ENCODE measurements at places on chromosomes 11 and 22.
A peak's percentile ranks its signal among the peaks of the same experiment; 100 is the strongest.

- DNase-seq, result no peak
Measured at GRCh38 chr11:111348147-111348546, 30.9 kb downstream of the POU2AF1 start.

DNA sequence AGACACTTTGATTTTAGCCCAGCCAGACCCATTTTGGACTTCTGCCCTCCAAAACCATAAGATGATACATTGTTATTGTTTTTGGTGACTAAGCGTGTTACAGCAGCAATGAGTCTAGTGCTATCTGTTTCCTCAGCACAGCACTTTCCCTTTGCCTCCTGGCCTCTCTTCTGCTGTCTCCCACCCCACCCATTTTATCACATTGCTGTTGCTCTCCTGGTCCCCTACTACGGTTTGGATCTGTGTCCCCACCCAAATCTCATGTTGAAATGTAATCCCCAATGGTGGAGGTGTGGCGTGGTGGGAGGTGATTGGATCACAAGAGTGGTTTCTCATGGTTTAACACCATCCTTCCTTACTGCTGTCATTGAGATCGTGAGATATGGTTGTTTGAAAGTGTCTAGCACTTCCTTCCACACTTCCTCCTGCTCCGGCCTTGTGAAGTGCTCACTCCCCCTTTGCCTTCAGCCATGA is 59.8 kb upstream of the CD82 start:
- no peak for DNase-seq

- DNase-seq, result no peak
Measured at GRCh38 chr22:22450343-22450839, 58.2 kb downstream of the ZNF280B start.

DNA sequence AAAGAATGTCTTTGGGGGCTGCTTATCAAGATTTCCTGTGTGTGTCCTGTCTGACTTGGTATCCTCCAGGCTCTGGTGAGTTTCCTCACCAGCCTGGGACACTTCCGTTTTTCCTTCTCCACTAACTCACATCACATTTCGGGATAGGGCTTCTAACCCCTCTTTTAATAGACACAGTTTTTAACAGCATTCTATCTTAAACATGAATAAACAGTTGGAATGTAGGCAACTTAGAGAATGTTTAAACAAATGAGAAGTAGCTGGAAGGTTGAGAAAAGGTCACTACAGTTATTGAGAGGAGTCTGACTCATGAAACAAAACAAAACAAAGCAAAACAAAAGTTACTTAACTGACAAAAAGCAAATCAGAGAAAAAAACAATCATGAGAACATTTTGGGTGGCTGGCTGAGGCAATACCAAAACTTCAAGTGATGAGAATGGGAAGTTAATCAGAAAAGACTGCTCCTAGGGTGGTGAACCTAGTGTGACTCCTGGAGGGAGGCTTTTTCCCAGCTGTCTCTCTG is 64.7 kb upstream of the CTSC start:
- no peak for DNase-seq

GRCh38 chr11:113778111-113778910 is 1.3 kb upstream of the CLDN25 start:
- no peak for DNase-seq

DNA sequence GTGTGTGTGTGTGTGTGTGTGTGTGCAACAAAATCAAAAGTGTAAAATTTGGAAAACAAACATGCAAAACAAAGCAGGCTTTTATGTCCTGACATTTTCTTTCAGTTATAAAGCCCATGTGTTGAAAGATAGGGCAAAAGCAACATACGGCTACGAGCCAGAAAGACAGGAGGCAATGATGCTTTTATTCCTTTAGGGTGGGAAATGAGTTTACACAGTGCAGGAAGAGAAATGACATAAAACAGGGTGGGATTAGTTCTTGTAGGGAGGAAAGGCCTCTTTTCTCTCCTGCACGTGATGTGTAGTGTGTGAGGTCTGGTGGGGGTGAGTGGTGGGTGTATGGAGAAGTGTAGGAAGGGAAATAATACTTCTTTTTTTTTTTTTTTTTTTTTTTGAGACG is 29.4 kb downstream of the IL18 start:
- DNase-seq, result no peak

- DNase-seq, result no peak
Measured at GRCh38 chr11:68727783-68728182, 23.5 kb downstream of the TESMIN start.

- no peak for DNase-seq
Measured at GRCh38 chr22:32920032-32920628, 118.6 kb downstream of the TIMP3 start.

DNA sequence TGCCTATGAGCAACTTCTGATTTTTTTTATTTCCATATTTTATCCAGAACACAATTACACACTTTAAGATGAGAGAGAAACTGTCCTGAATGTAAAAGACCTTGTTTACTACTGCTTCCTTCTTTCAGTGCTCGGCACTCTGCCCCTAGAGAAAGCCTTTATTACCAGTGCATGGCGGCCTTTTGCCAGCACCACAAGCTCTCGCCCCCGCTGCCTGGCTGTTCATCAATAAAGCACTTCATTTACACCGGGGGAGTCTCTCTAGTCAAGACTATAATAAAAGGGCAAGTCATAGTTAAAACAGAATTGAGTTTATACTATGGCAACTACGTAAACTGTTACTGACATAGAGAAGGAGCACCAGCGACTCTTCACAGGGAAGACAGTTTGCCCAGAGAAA is 259.5 kb downstream of the CADM1 start:
- no peak for DNase-seq

- DNase-seq, result no peak
Measured at GRCh38 chr11:13852481-13852880, 110.0 kb upstream of the SPON1 start.

DNA sequence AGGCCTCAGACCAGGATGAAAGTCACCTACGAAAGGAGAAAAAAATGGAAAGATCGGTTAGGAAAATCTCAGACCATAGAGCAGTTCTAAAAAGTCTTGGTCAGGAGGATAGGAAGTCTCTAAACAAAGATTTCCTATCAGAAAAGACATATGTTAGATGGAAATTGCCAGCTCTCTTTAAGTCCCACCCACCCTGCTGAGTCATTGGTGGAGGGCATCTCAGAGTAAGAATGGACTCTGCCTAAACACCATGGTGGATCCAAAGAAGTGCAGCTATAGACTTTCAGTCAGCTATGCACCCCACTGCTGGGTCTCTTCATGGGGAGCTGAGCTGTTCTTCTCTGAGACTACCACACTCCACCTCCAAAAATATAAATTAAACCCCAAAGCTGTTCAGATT is 3.7 kb downstream of the OR8B2 start:
- no peak for DNase-seq

GRCh38 chr11:30431127-30431814 is 108.4 kb downstream of the ARL14EP start:
- no peak for DNase-seq

GRCh38 chr11:118705791-118706545 is 26.5 kb upstream of the TREH start:
- DNase-seq, result peak; percentile 38

GRCh38 chr22:31957970-31958594 is 13.7 kb downstream of the YWHAH start:
- no peak for DNase-seq

GRCh38 chr11:59289356-59290181 is 69.1 kb upstream of the OR5AN1 start:
- DNase-seq, result no peak

DNA sequence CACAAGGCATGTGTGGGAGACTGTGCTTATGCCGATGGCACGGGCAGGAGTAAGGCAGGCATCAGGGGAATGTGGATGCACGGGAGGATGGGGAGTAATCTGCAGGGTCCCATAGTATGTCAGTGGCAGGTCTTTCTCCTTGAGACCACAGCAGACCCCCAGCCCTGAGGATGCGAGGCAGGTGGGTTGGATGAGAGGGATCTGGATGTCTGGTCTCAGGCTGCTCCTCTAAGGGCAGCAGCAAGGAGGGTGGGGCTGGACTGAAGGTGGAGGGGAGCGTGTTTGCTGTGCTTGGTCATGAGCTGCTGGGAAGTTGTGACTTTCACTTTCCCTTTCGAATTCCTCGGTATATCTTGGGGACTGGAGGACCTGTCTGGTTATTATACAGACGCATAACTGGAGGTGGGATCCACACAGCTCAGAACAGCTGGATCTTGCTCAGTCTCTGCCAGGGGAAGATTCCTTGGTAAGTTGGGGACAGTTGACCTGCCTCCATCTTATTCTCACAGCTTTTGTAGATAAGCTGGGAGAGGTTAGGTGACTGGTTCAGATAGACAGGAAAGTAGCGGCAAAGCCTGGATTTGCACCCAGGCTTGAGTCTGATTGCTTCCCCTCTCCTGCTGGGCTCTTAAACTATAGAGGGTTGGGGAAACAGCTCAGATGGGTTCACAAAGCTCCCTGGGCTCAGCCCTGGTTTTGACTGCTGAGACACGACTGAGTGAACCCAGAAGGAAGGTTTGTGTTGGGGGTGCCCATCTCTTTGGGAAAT is at the start of gene APOL1:
Gene APOL1, plus strand, starts transcription at position 380 of the 769 bp plus-strand sequence. CDS start 1,823 bp downstream, outside the sequence.
- no peak for DNase-seq

DNA sequence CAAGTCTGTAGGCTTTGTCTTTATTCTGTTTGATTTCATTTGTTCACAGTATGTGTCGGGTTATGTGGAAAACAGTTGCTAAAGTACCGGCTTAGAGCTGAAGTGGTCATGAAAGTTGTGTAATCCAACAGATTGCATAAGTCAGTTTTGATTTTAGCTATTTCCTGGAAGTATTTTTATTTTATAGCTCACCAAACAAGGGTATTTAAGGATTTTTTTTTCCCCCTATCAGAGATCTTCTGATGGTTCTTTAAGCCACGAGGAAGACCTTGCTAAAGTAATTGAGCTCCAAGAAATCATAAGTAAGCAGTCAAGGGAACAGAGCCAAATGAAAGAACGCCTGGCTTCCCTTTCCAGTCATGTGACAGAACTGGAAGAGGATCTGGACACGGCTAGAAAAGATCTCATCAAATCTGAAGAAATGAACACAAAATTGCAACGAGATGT is 55.9 kb downstream of the PPFIA1 start:
- DNase-seq, result no peak

Measured in left hindlimb (tissue), 1 donor.